ENCODE measurements at places on chromosomes 3 and 15.

- DNase-seq = no peak
Measured at GRCh38 chr15:62270216-62270921, 105.3 kb upstream of the C2CD4B start.

DNA sequence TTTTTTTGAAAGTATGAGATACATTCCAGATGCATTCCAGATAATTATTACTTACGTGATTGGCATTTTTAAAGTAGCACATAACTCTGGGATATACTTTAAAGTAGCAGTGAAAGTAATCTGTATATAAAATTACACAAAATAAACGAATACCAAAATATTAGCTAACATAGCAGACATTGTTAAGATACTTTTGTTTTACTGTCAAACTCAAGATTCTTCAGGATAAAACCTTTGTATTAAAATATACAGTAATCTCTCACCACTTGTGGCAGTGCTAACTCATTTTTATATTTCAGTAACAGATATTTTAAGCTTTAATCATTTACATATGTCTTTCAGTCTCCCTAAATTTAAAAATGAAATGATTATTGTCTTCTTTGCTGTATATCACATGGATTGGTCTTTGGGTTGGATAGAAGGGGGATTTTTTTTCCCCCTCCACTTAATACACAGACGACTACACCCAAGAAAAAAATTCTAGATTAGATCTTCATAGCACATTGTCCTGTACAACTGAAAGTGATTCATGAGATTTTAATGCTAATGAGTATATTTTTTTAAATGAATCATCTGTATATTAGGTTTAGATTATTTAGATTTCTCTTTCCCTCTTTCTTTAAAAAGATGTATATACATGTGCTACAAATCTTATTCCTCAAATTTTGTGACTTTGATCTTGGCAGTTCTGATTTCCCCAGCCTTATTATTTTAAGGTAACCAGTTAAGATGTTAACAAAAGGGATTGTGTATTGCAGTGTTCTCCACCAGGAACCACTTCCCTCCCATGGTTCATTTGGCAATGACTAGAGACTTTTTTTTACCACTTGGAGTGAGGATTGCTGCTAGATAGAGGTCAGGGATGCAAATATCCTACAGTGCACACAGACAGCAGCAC is 24.5 kb upstream of the EBLN2 start:
- no peak for DNase-seq

- no peak for DNase-seq
Measured at GRCh38 chr3:42988097-42988496, 9.0 kb downstream of the GASK1A start.

DNA sequence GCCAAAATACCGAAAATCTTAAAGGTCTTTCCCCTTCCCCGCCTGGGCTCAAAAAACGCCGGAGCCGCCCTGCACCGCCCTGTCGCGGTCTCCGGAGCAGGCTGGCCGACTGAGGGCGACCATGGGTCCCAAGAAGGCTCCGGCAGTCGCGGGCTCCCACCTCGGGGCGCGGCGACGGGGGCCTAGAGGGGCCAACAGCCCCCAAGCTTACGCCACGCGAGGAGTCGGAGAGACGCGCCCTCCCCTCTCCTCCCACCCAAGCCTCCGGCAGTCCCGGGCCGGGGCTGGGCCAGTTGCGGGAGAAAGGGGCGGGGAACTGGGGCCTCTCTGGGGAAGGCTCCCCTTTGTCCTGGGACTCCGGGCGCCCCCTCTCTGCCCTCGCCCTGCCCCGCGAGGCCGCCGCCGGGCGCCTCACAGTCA is 69.2 kb downstream of the GOLGA8B start:
- DNase-seq = no peak

DNA sequence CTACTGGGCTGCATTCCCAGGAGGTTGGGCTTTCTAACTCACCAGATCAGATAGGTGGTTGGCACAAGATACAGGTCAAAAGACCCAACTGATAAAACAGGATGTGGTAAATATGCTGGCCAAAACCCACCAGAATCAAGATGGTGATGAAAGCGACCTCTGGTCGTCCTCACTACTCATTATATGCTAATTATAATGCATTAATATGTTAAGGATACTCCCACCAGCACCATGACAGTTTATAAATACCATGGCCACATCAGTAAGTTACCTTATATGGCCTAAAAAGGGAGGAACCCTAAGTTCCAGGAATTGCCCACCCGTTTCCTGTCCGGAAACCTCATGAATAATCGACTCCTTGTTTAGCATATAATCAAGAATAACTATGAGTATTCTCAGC is 31.6 kb downstream of the CFAP44 start:
- DNase-seq = no peak

DNA sequence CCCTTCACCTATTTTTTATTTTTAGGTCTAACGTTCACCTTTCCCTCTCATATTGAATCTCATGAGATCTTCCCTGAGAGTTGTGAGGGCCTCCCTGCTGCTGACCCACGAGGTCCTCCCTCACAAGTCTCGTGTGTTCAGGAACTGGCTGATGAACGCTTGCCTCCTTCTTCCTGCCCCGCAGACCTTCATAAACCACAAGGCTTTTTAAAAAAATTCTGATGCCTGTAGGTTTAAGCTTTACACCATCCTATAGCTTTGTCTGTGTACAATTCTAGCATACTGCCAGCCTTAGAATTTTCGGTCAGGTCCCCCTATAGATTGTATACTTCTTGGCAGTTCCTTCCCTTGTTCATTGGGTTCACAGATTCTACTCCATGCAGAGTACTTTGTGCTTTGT is 50.5 kb downstream of the CHST2 start:
- no peak for DNase-seq

Measured in stimulated activated CD8-positive, alpha-beta memory T cell treated with anti-CD3 and anti-CD28 coated beads, Interleukin-7, amount 100 ng/mL, for 4 hours (primary cell).